ENCODE measurements at places on chromosomes 3 and 15. TPM values are rescaled to one million over a fixed set of nuclear protein-coding genes. Genes with fewer than 3 reads are reported as not detected.

The PML gene
- 39.1 TPM for total RNA-seq

The SAMD7 gene
- not detected for total RNA-seq

The CPN2 gene
- total RNA-seq, result not detected

DNA sequence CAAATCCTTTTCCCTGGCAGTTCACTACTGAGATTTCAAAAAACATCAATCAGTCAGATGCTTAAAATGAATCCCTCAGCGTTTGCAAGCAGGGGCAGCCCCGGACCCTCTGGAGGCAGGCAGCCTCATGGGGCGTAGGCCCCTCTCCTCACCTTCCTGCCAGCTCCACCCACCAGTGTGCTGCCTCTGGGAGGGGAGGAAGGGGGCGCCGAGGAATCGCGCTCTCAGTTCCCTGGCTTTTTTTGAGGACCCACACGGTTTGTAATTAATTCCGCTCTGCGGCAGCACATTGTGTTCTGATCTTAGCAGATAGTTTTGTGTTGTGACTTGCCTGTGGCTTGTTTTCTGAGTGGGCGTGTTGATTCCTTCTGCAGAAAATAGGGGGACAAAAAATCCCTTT, 159.9 kb downstream of the KLF13 start:
- DNase-seq, result no peak

DNA sequence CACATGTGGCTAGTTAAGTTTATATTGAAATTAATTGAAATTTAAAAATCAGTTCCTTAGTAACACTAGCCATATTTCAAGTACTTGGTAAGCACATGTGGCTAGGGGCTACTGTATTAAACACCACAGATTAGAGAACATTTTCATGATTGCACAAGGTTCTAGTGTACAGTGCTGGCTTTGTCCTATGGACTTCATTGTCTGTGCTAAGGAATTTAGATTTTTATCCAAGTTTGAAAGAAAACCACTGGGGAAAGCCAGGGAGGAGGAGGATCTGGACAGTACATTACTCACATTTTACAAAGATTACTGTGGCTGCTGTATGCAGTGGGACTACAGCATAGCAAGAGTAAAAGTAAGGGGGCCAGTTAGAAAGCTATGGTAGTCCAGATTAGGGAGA, 13.9 kb downstream of the STAC start:
- DNase-seq, result no peak

GRCh38 chr15:25596644-25597562, 158.1 kb upstream of the UBE3A start:
- no peak for DNase-seq

The C3orf49 gene
- not detected for total RNA-seq

- no peak for DNase-seq
Observed at GRCh38 chr3:150703299-150703755, 393 bp downstream of the ERICH6 start.

The TSEN2 gene
- 30.6 TPM for total RNA-seq
